ENCODE measurements at places on chromosomes 1 and 21.

DNA sequence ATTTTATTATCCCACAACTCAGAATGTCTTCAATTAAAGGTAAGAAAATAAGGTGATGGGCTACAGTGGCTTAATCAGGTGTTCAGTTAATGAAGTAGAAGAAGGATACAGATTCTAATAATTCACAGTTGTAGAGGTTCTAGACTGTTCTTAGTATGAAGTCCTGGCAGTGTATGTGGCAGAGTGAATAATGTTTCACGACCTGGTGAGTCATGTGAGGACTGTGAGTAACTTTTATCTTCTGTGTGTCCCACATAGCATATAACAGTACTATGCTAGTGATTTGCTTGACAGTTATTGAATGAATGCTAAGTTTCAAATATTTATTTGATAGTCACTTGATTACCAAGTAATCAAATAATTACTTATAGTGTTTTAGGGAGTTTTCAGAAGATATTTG is 20.0 kb downstream of the SLC16A4 start:
- DNase-seq, result no peak

GRCh38 chr1:22184892-22185612 is 42.2 kb upstream of the WNT4 start:
- DNase-seq, result no peak

GRCh38 chr1:207672522-207673130 is 27.7 kb downstream of the CR1L start:
- no peak for DNase-seq

GRCh38 chr1:232474826-232475225 is 155.1 kb downstream of the SIPA1L2 start:
- no peak for DNase-seq

GRCh38 chr1:240282061-240282830 is 190.6 kb downstream of the FMN2 start:
- no peak for DNase-seq

- no peak for DNase-seq
Measured at GRCh38 chr1:58592522-58593134, 15.6 kb upstream of the TACSTD2 start.

DNA sequence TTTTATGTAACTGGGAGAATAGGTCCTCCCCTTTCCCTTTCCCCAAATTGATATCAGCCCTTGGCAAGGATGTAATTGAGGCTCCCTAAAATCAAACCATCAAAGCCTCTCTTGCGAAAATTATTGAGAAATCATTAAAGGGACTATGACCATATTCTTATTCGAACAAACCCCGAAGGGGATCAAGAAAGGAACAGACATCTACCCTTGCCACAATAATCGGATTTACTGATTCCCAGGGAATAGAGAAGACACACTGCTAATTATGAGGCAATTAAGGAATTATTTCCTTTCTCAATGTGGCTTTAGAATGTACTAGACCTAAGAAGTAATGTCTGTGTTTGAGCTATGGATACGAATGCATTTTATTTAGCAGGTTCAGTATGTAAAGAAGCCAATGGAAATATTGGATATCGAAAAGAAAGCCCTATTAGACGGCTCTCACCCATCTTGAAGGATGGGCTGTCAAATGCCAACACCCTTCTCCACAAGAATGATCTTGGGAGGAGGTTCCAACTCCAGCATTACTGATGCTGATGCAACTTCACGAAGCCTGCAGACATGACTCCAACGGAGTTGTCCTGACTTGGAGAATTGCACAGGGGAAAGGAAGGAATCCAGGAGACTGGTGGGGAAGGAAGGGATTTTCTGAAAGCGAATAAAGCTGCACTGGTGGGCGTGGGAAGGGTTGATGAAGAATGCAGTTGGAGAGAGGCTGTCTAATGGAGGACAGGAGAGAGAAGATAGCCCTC is 11.6 kb upstream of the PTPRF start:
- DNase-seq, result no peak

DNA sequence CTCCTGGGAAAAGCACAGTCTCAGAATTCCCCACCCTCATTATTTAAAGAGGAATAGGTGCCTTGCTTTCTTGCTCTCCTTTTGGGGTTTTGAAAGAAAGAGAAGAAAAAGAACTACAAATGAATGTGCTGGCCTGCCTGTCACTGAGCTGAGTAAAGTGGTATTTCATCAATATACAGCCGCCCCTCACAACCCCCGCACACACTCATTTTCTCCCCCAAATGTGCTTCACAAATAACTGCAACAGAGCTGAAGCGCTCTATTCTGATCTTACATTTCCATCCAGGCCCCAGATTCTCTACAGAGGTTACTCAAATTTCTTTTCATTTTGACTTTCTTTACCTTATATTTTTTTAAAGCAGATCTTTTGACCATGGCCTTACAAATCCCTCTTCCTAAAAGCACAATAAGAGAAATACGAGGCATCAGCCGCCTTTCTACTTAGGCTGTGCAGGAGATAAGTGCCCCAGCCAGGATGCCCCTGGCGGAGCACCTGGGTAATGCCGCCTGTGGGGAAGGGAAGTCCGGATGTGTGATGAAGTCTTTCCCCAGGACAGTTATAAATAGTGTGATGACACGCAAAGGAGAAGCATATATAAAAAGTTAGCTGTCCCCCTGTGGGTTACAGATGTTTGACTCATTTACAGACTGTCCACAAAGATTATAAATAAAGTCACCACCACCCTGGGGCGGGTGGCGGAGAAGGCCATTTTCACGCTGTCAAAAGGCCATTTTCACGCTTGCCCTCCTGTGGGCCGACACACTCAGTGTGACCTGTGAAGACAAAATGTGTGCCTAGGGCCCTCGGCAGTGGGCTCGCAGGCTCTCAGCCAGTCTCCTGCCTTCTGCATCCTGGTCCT is 6.5 kb downstream of the KCNN3 start:
- DNase-seq, result no peak

DNA sequence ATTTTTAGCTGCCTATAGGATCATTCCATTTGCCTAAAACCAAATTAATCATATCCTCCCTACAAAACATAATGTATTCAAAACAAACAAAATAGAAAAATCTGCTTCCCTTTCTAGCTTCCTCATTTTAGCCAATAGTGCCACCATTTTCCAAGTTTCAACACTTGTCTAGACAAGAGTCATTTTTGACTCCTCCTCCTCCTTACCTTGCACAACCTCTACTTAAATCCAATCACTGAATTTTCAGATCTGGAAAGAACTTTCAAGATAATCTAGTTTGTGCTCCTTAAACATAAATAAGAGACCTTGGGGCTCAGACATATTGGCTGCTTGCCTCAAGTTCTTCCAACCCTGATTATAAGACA is 7.4 kb downstream of the STX6 start:
- DNase-seq, result no peak

- DNase-seq, result no peak
Measured at GRCh38 chr1:5648410-5649165, 343.6 kb downstream of the NPHP4 start.

DNA sequence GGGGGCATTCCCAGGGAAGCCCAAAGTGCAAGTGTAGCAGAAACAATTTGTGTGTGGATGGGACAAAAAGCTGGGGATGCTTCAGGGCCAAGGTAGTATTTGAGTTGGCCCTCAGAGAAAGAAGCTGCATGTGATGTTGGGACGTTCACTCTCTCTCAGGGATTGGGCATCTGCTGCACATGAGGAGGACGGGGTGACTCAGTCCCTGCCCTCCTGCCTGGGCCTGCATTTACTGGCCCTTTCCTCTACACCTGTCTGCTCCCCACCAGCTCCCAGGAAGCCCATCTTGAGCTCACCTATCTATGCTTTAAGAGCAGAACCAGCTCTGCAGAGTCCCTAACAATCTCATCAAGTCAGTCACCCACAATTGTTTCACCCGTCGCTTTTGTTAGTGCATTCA is 23.5 kb upstream of the MPZL1 start:
- no peak for DNase-seq

- no peak for DNase-seq
Measured at GRCh38 chr1:32919811-32920733, 18.9 kb upstream of the TMEM54 start.

DNA sequence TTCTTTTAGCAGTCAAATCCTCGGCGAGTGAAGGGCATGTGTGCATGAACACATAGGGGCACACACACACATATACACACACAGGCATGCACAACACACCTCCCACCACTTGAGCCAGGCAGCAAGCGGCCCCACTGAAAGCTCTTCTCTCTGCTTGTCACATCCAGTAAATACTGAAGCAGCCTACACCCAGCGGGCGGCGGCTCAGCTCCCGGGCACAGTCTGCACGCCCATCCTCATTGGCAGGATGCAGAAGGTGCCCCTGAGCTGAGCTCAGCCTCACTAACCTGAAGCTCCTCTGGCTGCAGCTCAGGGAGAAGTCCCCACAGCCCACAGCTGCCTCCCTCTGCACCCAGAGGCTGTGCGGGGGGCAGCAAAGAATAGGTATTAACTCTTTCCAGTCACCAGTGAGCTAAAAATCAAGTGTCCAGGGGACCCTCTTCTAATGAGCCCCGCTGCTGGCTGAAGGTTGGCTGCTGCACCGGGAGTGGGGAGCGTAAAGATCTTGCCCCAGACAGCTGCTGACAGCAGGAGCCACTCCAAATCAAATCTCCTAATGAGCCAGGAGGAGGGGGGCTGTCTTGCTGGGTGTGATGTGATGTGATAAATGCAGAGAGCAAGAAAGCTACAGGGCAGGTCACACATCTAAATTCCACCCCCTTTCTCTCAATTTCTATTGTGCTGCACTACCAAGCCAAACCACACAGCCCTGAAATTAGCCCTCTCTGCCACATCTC is 12.5 kb downstream of the RGS8 start:
- no peak for DNase-seq

DNA sequence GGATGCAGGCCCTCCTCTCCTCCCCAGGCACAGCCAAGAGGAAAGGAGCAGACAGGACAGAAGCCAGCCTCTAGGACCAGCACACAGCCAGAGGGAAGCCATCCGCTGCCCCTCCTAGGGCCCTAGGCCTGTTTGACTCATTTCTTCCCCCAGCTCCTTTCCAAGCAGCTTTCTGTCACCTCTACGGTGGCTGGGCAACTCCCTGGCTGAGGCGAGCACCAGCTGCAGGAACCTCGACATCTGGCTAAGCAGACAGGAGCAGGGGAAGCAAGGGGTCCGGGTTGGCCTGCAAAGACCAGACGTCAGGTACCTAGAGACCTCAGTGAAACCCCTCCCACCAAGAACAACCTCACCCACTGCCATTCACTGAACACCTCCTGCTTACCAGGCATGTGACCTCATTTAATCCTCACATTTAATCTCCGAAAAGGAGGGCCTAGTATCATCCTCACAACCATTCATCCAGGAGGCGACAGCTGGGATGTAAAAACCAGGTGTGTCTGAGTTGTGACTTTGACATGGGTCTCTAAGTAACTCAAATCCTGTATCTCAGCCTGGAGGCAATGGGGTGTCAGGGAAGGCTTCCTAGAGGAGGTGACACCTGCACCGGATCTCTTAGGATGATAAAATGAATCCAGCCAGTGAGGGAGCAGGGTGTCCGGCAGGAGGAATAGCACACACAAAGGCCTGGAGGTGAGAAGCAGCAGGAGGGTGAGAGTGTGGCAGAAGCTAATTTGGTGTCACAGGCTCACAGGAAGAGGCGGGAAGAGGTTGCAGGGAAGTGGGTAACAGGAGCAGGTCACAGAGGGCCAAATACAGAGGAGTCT is 5.9 kb downstream of the LRP8 start:
- no peak for DNase-seq

DNA sequence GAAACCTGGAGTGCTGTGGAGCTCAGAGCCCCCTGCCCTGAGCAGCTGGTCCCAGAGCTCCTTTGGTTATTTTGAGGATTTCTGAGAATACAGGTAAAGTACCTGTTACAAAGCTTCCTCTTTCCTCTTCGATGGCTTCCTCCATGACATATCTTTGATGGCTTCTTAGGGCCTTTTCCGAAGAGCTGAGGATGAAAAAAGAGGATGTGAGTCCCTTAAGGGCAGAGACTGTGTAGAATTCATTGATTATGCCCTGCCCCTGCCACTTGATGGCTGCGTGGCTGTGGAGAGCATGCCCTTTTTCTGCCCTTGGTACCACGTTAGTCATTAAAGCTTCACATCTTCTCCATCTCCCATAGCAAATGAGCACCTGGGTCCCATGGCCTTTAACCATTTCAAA is 14.2 kb downstream of the TEX35 start:
- DNase-seq, result no peak

GRCh38 chr1:21313886-21314721 is 23.8 kb upstream of the ECE1 start:
- no peak for DNase-seq

DNA sequence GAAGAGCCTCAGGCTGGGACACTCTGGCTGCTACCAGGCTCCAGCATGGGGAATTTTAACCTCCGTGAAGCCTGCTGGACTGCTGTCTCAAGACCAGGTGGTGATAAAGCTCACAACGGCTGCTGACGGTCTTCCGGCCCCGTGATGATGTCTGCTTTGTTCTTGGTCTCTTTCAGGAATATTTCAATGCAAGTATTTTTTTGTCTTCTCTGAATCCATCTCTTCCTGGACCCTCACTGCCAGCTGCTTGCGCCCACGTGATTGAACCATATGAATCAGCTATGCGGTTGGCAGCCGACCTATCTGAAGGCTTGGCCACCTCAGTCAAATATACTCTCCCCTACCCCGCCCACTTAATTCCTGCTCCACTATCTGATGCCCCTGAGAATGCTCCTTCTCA is 14.6 kb upstream of the SLC6A17 start:
- no peak for DNase-seq

DNA sequence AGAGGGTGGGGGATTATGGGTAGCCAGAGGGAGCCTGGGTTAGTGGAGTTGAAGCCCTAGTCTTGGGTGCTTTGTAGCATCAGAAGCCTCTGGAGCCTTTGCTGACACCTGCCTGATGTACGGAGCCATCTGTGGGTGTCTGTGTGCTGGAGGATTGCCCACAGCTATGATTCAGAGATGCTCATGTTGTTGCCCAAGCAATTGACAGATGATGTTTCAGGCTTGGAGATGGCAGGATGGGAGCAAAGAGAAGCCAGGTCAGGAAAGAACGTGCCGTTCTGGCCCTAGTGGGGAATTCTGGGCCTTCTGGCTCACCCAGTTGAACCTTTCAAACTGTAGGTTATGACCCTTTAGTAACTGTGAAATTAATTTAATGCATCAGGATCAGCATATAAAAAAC is 27.6 kb downstream of the COQ8A start:
- no peak for DNase-seq

DNA sequence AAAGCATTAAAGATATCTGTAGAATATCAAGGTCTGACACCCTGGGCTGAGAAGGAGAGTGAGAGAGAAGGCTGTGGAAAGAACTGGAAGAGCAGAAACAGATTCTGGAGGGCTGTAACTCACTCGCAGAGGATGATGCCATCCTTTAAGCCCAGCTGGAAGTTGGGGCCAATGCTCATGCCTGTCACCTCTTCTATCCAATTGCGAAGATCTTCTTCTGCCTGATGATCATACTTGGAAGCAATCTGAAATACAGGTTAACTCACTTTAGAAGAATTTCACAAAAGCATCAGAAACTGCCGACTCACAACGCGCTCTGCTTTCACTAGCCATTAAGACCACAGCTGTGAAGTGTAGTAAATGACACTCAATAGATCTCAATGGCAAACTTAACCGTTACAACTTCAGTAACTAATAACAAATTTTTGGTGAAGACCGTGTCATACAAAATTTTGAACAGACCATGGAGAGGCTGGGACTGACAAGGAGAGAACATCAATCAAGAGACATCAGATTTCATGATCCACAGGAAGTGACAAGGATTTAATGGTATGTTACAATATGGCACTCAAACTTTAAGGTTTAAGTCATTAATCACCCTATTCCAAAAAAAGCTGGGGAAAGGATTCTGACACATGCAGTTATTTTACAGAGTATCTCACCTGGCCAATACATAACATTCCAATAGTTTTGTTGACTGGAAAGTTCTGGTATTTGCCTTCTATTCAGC is 23.5 kb downstream of the CNN3 start:
- no peak for DNase-seq
